ENCODE measurements at places on chromosomes 3 and 15.
A peak's percentile ranks its signal among the peaks of the same experiment; 100 is the strongest.

GRCh38 chr3:182954553-182955235 lies 25.6 kb downstream of the DCUN1D1 start:
- DNase-seq = no peak

DNA sequence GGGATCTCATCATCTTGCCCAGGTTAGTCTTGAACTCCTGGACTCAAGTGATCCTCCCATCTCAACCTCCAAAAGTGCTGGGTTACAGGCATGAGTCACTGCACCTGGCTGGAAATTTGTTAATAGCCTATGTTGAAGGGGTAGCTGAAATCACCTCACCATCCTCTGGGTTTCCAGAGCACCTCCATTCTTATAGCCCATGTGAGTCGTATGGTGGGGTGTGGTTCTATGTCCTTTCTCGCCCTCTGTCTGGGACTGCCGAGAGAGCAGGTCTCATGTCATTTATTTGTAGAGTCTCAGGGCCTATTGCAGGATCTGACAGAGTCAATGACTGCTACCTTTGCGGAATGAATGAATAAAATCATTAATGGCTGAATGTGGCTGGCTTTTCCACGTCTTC lies 20.9 kb downstream of the CEMIP start:
- DNase-seq = no peak

GRCh38 chr15:93060336-93061248 lies 28.4 kb downstream of the RGMA start:
- DNase-seq = no peak

GRCh38 chr15:31070867-31071266 lies 30.7 kb downstream of the TRPM1 start:
- DNase-seq = no peak

DNA sequence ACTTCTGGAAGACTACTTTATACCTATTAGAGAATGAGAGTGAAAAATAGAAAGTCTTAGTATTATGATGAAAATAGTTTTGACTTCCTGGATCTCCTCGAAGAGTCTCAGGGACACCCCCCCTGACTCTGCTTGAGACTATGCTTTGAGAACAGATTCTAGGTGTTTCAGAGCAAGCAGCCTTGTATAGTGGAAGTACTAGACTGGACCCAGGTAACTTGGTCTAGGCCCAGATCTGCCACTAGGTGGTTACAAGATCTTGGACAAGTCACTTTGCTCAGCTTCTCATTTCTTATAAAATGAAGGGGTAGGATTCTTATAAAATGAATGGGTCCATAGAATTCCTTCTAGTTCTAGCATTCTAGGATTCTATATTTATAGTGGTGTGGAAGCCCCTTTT lies 9.1 kb downstream of the ABHD5 start:
- no peak for DNase-seq

GRCh38 chr15:101647251-101647650 lies 4.9 kb downstream of the TM2D3 start:
- DNase-seq = no peak

DNA sequence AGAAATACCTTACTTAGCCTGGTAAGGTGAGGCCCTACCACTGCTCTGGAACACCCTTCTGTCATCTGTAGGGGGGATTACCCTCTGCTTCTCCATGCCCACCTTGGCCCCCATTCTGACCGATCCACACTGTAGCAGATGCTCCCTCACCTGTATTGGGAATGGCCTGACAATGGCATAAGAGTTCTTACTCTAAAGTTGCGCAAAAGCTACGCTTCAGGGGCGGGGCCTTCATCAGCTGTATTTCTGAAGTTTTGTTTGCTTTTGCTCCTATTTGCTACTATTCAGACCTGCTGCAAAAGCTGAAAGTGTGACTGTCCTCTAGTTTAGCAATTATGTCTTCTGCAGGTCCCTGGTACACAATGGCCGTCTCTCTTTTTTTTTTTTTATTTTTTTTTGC lies 252.6 kb downstream of the TLE3 start:
- no peak for DNase-seq

- DNase-seq = no peak
These were observed at the start of gene CCDC33 for GRCh38 chr15:74235962-74236361. Gene CCDC33 (plus strand): TSS chr15:74236326. CDS start chr15:74236720, 394 bp downstream.

GRCh38 chr15:72933976-72934375 lies 118.3 kb upstream of the NEO1 start:
- DNase-seq = no peak

GRCh38 chr3:185807445-185808068 lies 17.3 kb downstream of the IGF2BP2 start:
- DNase-seq = peak; percentile 35

Data from NCI-H446 treated with DMSO at 0.1 percent for 48 hours (cell line).